ENCODE measurements at places on chromosomes 7 and 10.

- DNase-seq, result no peak
Measured at GRCh38 chr7:151087245-151088018, 1.2 kb downstream of the AGAP3 start.

GRCh38 chr7:155763691-155764437 is 48.4 kb downstream of the SHH start:
- no peak for DNase-seq

DNA sequence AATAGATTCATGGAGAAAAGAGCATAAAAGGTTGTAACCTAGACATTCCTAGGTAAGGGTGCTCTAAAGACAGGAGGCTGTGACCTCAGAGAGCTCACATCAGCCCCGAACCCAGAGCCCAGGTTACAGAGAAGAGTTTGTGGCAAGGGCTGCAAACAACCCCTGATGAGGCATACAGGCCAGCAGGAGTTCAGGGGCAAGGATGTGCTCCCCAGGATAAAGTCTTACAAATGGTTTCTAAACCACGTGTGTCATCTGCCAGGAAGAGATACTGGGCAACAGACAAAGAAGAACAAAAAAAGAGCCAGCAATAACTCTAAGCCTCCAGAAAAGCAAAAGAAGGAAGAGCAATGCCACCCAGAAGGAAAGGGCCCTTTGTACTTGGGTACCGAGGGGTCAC is 27.7 kb downstream of the NCAPG2 start:
- no peak for DNase-seq

GRCh38 chr10:3623746-3624145 is 161.3 kb downstream of the KLF6 start:
- DNase-seq, result peak; percentile 86

- no peak for DNase-seq
Measured at GRCh38 chr7:122691569-122692235, 7.2 kb downstream of the RNF133 start.

- DNase-seq, result no peak
Measured at GRCh38 chr7:123352973-123353372, 153.2 kb upstream of the SLC13A1 start.

DNA sequence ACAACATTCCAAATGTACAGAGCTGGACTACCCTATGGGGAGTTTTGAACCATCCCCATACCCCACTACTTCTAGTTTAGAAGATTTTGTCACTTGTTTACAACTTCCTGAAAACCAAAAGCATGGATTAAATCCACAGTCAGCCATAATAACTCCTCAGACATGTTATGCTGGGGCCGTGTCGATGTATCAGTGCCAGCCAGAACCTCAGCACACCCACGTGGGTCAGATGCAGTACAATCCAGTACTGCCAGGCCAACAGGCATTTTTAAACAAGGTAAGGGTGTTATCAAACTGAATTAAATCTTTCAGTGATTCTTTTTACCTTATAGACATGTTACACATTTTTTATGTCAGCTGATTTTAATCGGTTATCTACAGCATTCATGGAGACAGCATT is 41.5 kb downstream of the AHR start:
- DNase-seq, result no peak

- DNase-seq, result peak; percentile 37
Measured at GRCh38 chr10:57952741-57953140, 315.0 kb downstream of the IPMK start.

DNA sequence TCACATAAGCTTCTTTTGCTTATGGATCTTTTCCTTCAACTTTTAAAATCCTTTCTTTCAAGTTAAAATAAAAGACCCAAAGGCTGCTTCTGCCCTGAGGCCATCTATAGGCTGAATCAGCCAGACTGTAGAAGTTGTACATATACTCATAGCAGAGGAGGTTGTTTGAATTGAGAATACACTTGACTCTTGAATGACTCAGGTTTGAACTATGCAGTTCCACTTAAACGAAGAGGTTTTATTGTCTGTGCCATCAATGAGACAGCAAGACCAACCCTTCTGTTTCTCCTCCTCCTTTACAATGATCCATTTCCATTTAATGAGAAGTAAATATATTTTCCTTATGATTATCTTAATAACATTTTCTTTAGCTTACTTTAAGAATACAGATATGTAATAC is 5.8 kb downstream of the ZNF365 start:
- DNase-seq, result peak; percentile 46

GRCh38 chr10:88932539-88933256 is 19.9 kb downstream of the ACTA2 start:
- DNase-seq, result peak; percentile 77

DNA sequence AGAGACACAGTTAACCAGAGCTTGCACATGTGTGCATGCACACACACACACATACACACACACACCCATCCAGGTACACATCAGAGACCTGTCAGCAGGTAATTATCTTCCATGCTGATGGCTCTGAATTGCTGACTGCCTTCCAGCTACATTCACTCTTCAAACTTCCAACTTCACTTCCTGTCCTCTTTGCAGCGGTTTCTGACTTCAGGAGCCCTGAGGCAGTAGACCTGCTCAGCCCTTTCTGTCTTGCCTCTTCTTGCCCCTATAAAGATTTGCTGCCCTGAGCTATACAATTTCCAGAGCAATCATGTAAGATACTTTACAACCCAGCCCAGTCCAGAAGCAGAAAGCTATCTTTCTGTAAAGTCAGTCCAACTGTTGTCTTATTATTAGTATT is 310.2 kb downstream of the FGFR2 start:
- no peak for DNase-seq
